ENCODE measurements at places on chromosomes 5 and 9. TPM values are rescaled to one million over a fixed set of nuclear protein-coding genes. Genes with fewer than 3 reads are reported as not detected.
A peak's percentile ranks its signal among the peaks of the same experiment; 100 is the strongest.

GRCh38 chr5:20536813-20537212, 548.8 kb upstream of the CDH18 start:
- no peaks in the 10 kb centered on the region for H3K27me3 ChIP-seq
- no peak overlapping the region for H3K27ac ChIP-seq
- no peaks in the 10 kb centered on the region for H3K4me1 ChIP-seq
- no peak overlapping the region for H3K4me3 ChIP-seq
- H3K36me3 ChIP-seq = no peaks in the 10 kb centered on the region

- H3K4me3 ChIP-seq = no peak overlapping the region
- H3K4me1 ChIP-seq = peaks cover 8% of the 10 kb centered on the region
- no peaks in the 10 kb centered on the region for H3K27me3 ChIP-seq
Observed at GRCh38 chr5:34826347-34826746, 12.6 kb upstream of the TTC23L start.

- H3K4me3 ChIP-seq = no peak overlapping the region
- H3K27me3 ChIP-seq = no peaks in the 10 kb centered on the region
- H3K4me1 ChIP-seq = peaks cover 35% of the 10 kb centered on the region
Observed at GRCh38 chr9:127903557-127904475, 4.4 kb upstream of the ST6GALNAC6 start.

DNA sequence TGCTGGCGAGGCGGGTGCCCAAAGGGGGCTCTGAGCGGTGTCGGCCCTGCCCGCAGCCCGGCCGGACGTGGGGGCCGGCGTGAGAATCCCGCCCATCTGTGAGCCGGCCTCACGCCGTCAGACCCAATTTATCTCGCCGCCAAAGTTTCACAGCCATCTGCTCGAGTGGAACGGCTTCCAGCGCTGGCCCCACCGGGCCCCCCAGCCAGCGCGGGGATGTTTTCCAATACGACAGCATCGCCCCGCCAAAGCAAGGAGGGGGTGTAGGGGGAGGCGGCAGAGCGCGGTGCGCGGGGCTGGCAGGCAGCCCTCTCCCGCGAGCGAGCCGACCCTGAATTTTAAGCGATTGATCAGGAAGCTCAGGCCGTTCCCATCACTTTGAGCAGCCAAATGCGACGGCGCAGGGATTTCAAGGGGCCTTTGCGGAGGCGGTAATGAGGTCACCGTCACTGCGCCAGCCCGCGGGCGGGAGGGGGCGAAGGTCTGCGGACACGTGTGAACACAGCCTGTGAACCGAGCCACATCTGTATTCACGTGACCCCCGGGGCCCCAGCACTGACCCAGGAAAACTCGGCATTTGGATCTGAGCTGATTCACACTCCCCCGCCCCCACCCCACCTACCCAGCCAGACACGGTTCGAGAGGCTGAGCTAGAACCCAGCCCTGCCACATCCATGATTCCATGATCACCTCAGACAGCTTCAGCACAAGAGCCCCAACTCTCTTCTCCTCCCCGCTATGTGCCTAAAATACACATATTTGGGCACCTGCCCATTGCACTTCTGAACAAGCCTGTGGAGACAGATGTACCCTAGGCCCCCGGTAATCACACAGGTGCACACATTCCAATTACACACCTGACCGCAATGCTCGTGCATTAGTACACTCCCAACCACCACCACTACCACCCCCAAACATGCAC, 47.8 kb upstream of the PSD2 start:
- H3K27ac ChIP-seq = no peak overlapping the region
- H3K4me1 ChIP-seq = peaks cover 42% of the 10 kb centered on the region
- H3K4me3 ChIP-seq = peak overlapping the region; percentile 77
- H3K36me3 ChIP-seq = no peaks in the 10 kb centered on the region
- peak; percentile 63 for DNase-seq
- H3K27me3 ChIP-seq = peaks cover 77% of the 10 kb centered on the region

DNA sequence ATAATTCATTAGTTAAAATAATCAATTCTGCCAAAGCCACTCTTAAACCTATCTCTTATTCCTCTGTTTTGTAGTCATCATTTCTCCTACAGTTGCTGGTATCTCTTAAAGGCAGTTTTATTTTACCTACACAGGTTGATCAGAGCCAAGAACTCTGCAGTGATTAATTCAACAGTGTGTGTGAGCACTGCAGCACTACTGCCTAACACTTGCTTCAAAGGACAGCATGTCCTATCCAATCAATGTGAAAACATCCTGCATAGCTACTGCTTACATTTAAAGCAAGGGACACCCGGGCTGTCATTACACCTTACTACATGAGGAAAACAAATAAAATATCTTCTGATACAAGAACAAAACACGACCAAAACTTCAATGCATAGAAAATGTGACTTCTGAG, 45.1 kb upstream of the HK3 start:
- peaks cover 56% of the 10 kb centered on the region for H3K4me1 ChIP-seq
- H3K4me3 ChIP-seq = peak overlapping the region; percentile 28

The NR6A1 gene
- total RNA-seq = 222 TPM

Data from WTC11 (cell line).